Ammon's horn (tissue), 1 donor: ENCODE measurements at places on chromosomes 7 and 10.

DNA sequence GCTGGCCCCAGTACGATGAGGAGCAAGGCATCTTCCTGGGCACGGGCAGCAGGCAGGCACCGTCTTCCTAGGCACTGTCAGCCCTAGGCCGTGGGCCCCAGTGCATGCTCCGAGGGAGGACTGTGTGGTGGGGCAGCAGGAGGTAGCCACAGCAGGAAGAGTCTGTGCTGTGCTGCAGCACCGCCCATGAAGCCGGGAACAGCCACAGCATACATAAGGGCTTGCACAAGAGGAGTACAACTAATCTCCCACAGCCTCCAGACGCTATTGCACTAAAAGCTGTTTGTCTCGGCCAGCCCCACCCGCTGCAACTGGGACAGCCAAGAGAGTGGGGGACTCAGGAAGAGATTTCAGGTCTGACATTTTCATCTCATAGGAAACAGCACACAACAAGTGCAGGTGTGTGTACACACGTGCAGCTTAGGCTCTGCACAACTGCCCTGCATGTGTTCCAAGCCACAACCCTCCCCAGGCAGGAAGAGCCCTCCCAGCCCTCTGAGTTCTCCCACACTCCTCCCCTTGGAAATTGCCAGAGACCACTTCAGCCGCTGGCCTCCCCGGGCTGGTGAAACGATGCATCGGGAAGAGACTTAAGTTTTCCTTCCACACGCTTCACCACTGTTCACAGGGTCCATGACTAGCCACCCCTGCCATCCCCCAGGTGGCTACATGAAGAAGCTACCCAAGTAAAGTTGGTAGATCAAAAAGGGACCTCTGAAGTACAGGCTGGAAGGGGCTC, 88.1 kb upstream of the DDC start:
- peak; percentile 69 for DNase-seq

DNA sequence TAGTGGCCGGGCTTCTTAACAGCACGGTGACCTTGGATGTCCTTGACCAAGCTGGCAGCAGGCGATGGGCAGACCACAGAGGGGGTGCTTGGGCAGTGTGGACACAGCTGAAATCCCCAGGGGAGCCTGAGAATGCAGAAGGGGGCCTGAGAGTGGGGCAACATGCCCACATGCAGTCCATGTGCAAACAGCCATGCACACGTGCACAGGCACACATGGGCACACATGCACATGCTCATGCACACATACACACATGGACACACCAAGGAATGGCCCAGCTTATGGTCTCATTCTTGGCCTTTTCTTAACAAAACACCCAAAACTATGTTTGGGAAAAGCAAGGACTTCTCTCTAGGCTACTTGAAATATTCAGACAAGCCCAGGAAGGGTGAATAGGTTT, 483.9 kb upstream of the MKI67 start:
- no peak for DNase-seq

- no peak for DNase-seq
Observed at GRCh38 chr10:3010816-3011460, 56.4 kb upstream of the PFKP start.

DNA sequence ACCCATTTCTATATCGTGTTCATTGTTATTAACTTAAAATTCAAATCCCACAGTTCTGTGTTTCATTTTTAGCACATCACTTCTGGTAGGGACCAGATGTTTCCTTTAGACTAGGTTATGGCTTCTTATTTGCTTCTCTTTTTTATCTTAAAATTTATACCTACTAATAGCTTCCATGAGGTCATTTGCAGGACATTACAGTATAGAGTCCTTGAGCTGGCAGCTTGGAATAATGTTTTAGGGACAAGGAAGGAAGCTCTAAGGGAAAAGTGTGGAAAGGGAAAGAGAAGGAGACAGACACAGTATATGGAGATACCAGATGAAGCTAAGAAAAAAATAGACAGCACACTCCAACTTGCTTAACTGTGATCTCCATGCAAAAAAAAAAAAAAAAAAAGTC, 48.8 kb upstream of the CD36 start:
- DNase-seq: no peak

DNA sequence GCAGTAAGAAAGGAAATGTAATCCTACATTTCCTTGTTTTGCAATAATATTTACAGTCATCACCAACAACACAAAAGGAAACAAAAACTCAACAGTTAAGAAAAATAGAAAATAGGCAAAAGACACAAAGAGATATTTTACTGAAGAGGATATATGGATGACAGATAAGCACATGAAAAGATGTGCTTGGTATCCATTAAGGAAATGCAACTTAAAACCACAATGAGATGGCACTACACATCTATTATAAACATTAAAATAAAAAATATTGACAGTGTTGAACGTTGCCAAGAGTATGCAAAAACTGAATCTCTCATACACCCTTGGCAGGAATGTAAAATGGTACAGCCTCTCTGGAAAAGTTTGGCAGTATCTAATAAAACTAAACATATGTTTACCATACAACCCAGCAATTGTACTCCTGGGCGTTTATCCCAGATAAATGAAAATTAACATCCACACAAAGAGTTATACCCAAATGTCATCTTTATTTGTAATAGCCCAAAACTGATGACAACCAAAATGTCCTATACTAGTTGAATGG, 5.4 kb downstream of the CEP41 start:
- no peak for DNase-seq

GRCh38 chr10:3331690-3332230, 159.2 kb upstream of the PITRM1 start:
- no peak for DNase-seq
